ENCODE measurements at places on chromosomes 3 and 15.

- no peak for DNase-seq
Observed at GRCh38 chr3:64815789-64816188, 128.0 kb upstream of the ADAMTS9 start.

- no peak for DNase-seq
Observed at GRCh38 chr3:37608061-37608702, 253.5 kb upstream of the CTDSPL start.

DNA sequence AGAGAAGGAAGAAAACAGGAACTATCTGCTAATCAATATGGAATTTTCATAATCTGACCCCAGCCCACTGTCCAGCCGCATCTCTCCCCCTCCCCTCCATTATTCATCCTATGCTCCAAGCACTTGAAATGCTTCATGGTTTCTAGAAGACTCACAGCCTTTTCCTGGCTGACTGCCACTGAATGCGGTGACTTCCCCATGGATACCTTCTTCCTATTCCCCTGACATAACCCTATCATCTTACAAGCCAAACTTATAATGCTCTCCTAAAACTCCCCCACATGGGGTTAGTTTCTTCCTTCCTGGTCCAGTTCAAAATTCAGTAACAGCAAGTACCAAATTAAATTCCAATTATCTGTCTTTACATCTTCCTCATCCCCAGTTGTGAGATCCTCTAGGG is 31.2 kb upstream of the PTX3 start:
- DNase-seq = no peak

DNA sequence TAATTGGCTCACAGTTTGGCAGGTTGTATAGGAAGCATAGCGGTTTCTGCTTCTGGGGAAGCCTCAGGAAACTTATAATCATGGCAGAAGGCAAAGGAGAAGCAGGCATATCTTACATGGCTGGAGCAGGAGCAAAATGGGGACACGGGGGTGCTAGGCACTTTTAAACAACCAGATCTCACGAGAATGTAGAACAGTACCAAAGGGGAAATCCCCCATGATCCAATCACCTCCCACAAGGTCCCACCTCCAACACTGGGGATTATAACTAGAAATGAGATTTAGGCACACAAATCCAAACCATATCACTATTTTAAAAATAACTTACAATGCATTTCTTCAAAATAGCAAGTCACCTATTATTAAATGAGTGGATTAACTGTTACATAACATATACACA is 47.1 kb upstream of the ANKRD28 start:
- no peak for DNase-seq

- no peak for DNase-seq
Observed at GRCh38 chr3:138328341-138328740, 1.3 kb downstream of the NME9 start.

GRCh38 chr3:64457811-64458210 is 230.0 kb downstream of the ADAMTS9 start:
- DNase-seq = no peak

- no peak for DNase-seq
Observed at GRCh38 chr3:161348796-161349400, 22.4 kb downstream of the SPTSSB start.

- DNase-seq = no peak
Observed at GRCh38 chr3:150300852-150301517, 107.1 kb upstream of the TSC22D2 start.

DNA sequence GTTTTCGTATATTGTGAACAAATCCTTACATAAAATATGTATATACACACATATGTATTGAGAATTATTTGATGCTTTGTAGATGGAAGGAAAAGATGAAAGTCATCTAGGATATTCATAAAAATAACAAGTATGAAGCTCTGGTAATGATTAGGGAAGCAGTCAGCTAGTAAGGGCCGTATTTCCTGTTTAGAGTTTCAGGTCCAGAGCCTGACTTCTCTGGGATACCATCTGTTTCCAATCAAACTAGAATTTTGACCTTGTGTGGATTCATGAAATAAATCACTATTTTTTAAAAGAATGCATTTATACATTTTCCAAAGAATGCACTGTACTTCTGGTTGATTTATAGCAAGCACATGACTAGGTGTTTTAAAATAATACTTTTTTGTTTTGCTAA is 156.1 kb upstream of the CGNL1 start:
- no peak for DNase-seq

DNA sequence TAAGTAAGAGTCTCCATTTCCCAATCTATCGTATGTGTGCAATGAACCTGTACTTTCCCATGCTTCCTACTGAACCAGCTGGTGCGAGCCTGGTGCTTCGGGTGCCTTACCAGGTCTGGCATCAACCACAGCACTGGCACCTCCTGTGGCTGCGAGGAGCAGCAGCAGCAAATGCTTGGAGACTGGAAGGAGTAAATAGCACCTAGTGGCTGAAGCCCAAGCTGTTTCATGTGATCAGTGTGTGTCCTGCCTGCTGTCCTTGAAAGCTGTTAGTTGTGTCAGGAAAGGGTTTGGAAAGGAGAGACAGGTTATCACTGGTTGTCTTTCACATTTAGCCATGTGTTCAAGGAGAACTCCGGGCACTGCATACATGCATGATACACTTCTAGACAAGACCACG is 31.8 kb downstream of the PCOLCE2 start:
- DNase-seq = no peak

DNA sequence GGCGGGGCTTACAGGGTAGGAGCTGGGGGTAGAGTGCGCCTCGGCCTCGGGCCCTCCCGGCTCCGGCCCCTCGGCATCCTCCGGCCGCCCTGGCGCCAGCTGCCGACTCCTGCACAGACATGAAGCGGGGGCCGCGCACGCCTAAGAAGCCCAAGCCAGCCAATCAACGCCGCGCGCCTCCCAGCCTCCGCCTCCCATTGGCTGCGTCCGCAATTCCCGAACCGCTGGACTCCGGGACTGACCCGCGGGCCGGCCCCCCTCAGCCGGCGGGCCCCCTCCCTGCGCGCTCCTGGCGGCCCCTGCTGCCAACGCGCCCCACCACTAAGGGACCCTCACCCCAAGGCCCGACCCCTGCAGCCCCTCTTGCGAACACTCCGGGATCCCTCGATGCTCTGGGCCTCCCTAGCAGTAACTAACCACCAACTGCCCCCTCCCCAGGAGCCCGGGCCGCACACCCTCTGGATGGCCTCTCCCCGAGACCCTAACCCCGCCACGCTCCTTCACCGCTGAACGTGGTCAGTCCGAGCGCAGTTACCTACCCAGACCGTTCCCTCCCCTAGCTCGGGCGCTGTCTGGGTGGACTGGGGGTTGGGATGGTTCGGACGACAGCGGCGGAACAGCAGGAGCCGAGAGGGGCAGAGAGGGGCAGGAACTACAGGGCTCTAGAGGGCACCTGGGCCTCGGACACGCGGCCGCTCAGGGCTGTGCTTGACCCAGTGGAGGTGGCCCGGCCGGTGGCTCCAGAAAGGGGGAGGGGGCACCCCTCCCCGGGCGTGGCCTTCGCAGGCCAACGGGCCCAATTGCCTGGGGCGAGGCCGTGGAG is 5.0 kb downstream of the GATA2 start:
- no peak for DNase-seq

DNA sequence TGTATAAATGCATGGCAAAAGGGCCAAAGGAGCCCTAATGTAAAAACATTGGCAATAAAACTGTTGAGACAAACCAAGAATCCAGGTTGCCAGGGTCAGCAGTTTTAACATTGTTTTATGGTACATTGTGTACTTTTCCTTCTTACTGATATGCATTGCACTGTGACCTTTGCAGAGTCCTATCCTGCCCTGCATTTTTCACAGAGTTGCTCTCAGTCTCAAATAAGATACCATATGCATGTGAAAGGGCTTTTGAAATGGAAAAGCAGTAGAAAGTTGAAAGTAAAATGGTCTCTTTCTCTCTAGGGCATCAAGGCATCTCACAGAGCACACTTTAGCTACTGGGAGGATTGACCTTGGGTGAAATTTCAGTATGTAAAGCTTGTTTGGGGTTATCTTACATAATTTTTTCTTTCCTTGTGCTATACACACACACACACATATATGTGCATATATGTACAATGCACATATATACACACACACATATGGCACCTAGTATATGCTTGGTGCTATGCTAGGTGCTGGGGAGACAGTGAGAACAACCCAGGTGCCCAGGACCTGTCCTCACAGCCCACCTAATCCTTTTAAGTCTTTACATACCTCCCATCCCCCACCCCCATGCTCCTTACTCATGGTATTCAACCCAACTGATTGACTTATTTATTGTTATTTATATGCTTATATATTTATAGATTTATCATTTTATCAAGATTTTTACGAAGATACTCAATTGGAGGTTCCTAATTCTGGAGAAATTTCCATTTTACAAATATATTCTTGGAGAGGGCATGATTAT is 1.2 kb upstream of the PPP2R3A start:
- no peak for DNase-seq

GRCh38 chr3:140448001-140448400 is 229.9 kb upstream of the TRIM42 start:
- DNase-seq = no peak

DNA sequence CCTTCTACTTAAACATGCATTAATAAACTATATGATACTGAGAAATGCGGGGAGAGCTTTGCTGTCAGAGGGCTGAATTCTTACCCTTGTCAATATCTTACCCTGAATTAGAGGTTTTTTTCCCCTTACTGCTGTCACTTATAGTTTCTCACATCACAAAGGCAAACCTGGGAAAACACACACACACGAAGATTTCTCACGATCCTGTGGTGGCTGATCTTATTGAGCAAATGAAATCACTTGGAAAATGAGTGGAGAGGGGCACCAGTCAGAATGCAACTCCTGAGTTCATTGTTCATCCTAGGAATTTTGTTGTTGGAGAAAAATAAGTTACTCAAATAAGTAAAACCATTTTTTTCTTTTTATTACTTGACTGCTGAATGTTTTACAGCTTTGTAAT is 673.6 kb downstream of the EDEM1 start:
- DNase-seq = no peak

DNA sequence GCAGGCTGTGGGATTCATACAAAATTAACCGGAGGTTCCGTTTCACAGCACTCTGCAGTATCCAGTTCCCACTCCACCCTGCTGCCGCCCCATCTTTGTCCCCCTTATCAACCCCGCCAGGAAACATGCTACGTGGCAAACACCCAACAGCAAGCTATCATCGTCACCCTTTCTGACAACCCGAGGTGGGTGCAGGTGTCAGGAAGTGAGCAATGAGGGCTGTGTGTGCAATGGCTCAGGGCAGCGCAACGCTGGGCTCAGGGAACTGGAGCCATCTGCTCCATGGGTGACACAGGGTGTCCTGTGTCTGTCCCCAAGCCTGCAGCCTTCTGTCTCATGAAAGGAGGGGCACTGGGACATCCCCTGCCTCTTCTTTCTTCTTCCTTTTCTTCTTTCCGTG is 60.9 kb downstream of the ATP2B2 start:
- DNase-seq = no peak

GRCh38 chr3:147428326-147428725 is 19.2 kb downstream of the ZIC1 start:
- DNase-seq = no peak

DNA sequence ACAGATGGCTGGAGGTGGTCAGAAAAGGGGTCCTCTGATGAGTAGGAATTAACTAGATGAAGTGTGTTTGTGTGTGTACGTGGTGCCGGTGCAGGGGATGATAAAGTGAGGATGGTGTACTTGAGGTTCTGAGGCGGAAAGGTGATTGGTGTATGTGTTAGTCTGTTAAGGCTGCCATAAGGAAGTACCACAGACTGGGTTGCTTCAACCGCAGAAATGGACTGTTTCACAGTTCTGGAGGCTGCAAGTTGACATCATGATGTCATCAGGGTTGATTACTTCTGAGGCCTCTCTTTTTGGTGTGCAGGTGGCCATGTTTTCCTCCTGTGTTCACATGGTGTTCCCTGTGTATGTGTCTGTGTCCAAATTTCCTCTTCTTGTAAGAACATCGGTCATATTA is 202.4 kb upstream of the RGMA start:
- no peak for DNase-seq

- no peak for DNase-seq
Observed at GRCh38 chr15:35852818-35853624, 307.1 kb upstream of the DPH6 start.

DNA sequence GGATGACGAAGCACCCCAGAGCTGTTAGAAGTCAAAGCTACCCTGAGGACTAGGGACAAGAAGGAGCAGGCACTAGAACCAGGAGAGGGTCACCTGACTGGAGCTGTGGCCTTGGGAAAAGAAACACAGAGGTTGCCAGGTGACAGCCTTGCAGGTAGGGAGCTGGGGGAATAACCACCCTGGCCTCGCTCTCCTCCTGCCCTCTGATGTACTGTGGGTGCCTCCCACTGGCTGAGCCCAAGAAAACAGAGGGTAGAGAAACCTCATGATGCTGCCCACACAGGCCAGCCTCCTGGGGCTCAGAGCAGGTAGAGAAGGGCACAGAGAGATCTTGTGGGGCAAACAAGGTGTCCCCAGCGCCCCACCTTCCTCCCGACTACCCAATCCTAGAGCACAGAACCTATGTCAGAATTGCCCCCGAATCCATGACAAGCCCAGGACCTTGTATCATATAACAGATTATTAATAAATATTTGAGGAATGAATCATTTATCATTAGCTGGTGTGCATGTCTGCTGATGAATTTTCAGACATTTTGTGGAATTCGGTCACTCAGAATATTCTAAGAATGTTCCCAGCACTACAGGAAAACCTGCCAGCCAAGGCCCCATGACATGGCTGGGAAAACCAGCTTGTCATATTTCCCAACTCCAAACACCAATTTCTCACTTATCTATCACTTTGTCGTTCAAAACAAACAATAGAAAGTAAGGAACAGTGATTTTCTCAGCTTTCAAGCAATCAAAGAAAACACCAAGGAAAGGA is 59.8 kb upstream of the MEX3B start:
- DNase-seq = no peak

- DNase-seq = no peak
Observed at GRCh38 chr3:47434849-47435248, 40.9 kb downstream of the SCAP start.

DNA sequence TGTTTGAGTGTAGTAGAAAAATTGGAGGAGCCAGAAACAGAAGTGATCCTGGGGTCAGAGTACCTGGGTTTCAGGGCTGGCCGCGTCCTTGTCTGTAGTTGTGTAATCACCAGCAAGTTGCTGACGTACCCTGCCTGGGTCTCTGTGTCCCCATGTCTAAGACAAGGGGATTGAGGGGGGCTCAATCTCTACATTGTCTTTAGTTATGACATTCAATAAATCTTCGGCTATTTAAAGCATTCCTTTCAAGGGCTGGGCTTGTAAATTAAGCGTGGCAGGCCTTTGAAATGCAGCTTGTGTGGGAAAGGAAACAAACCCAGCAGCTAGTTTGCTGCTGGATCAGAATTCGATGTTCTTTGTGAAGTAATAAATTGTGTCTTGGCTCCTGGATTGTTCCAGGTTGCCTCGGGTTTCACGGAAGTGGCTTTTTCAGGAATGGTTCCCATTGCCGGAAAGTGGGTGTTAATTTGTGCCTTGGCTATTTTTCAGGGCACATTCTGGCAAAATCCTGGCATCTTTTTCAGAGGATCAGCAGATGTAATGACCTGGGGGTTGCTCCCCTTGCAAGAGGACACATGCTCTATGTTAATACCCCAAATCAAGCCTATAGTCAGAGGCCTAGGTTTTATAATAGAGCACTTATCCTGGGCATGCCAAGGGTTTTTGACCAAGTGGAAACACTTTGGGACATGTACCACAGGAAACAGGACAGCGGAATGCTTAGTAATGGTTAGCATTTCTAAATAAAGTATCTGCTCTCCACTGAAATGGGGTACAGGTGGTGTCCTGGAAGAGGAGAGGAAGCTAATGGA is 294.8 kb upstream of the NR2E3 start:
- no peak for DNase-seq

All from effector CD4-positive, alpha-beta T cell (primary cell).